ENCODE measurements at places on chromosomes 2 and 18. TPM values are rescaled to one million over a fixed set of nuclear protein-coding genes. Genes with fewer than 3 reads are reported as not detected.

Gene CDKL4
- total RNA-seq: 1.1 TPM

Gene THAP4
- 94.2 TPM for total RNA-seq

Gene SERPINB12
- total RNA-seq: not detected

Gene UGT1A4
- total RNA-seq: not detected

Gene MAB21L4
- not detected for total RNA-seq

Gene BIN1
- total RNA-seq: 12.0 TPM

Gene CHCHD5
- total RNA-seq: 28.4 TPM

Gene SP100
- total RNA-seq: 72.1 TPM

Gene CTAGE1
- not detected for total RNA-seq

Gene PLA2R1
- 4.1 TPM for total RNA-seq

Gene GPR45
- not detected for total RNA-seq

Gene CYP26B1
- 30.9 TPM for total RNA-seq

Gene SIX2
- total RNA-seq: 0.42 TPM

Gene SS18
- total RNA-seq: 41.9 TPM

Gene OR6B2
- not detected for total RNA-seq

Gene REG1B
- not detected for total RNA-seq

Gene SETBP1
- total RNA-seq: 24.1 TPM

DNA sequence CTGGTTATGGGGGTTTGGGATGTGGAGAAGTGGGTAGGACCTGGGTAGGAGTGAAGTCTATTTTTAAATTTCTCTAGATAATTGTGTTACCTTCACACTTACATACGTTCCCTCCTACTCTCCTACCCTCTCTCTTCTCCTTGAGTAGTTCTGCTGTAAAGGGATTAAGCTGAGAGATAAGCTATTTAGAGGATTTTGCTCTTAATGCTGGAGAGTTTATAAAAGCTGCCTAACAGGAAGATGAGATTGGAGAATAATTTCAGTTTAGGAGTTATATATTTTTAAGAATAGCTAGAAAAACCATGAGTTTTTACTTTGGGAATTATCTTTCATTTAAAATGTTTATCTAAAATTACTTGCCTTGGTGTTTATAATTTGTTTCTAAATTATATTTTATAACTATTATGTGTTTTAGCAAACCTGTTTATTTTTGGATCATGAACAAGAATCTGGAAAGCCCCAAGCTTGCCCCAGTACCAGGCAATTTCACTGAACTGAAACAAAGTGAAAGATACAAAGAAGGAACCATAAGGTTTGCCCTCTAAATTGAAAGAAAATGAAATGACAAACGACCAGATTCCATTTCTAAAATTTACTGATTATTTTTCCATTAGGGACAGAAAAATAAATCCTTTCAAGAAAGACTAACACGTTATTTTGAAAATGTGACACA, 101.5 kb downstream of the ZNF532 start:
- DNase-seq: no peak

DNA sequence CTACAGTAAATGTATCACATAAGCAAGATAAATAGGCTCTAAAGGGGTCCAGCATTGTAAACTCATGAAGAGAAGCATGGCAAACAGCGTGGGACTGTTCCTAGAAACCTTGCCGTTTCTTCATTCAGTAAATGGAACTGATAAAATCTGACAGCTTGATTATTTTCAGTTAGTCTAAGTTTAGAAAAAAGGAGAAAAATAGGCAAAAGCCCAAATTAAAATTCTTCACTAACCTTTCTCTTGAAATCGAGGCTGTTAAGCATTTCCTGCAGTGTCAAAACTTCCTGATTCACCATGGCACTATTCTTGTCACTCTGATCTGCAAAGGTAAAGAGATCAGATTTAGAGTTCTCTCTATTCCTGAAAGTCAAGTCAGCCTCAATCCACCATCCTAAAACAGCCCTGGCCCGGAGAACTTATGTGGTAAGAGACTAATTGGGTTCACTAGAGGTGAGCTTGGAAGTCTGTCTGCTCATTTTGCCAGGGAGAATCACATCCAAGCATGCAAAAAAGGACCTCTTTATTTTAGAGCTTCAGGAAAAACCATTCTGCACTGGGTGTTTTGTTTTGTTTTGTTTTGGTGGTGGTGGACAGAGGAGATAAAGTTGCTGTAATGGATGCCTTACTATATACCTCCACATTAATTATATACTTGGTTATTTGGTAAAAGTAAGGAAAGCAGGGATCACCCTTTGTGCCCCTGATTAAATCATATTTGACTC, 52.4 kb upstream of the STAT1 start:
- no peak for DNase-seq

- no peak for DNase-seq
Measured at GRCh38 chr18:37547196-37547827, 18.3 kb downstream of the CELF4 start.

- no peak for DNase-seq
Measured at GRCh38 chr2:226115832-226116200, 683.8 kb downstream of the IRS1 start.

- no peak for DNase-seq
Measured at GRCh38 chr18:26386002-26386401, 159.8 kb downstream of the TAF4B start.

DNA sequence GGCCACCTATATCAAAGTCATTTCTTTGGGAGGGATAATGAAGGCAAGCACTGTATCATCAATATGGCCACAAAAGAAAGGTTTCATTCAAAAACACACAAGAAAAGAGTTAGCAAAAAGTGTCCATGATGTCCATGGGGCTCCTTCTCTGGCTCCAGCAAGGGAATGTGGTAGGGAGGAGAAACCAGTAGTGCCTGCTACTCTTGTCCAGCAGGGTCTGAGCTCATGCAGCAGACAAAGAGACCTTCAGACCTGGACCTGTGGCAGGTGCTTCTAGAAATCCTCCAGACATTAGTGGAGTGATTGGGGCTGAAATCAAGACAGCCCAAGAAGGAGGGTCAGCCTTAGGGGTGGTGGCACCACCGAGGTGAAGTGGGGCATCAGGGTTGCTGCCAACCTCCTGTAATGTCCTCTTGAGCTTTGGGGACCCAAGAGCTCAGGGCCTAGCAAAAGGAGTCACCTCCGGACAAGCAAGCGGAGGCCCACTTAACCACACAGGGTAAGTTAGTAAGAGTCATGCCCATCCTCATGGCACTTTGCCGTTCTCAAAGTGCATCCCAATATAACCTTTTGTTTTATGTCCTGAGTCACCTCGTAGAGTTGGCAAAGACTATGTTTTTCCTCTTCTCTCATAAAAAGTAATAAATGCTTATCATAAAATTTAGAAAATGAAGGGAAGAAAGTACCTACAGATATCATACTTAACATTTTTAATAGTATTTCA, 112.6 kb upstream of the YPEL5 start:
- no peak for DNase-seq

GRCh38 chr2:86441882-86442641, 891 bp downstream of the KDM3A start:
- peak; percentile 70 for DNase-seq

- peak; percentile 61 for DNase-seq
Measured at GRCh38 chr18:49072524-49072934, 121.8 kb upstream of the SMAD7 start.

DNA sequence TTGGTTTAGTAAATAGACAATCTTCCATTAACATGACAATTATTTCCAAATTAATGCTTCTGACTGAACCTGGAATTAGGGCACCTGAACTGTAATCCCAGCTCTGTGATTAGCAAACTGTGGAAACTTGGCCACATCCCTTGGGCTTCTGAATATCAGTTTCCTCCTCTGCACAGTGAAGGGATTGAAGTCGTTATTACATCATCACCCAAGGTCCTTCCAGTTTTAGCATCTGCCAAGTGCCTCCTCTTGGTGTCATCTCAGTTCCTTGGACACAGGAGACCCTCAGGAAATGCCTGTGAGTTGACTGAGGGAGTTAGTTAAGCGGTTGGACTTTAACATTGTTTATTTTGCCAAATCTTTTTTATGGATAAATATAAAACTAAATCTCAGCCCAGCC, 64.8 kb downstream of the MOGAT1 start:
- no peak for DNase-seq

DNA sequence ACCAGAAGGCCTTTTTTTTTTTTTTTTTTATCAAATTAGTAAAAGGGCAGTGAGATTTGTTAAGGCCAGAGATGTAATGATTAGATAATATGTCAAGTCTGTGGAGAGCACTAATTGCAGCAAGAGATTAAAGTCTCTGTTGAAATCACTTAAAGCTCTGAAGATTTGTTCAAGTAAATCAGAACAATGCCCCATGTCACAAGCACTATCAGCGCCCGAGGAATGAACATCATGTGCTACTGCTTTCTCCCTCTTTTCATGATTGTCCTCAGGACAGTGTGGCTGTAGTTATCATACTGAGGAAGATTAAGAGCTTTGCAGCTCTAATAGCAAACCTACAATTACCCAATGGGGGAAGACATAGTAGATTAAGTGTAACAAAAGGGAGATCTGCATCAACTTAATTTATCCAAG, 71.1 kb downstream of the TDRD15 start:
- no peak for DNase-seq

- DNase-seq: peak; percentile 45
Measured at GRCh38 chr2:238107525-238108422, 7.6 kb downstream of the ESPNL start.

- DNase-seq: no peak
Measured at GRCh38 chr2:105243961-105244360, 2.4 kb downstream of the GPR45 start.

DNA sequence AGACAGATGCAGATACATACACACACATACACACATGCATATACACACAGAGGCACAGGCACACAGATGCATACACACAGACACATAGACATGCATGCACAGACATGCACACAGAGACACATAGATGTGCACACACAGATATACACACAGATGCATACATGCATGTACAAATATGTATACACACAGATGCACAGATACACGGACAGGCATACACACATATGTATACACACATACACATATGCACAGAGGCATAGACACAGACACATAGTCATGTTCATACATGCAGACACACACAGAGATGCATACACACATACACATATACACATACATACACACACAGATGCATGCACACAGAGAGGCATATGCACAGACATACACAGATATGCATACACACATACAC, 437.3 kb upstream of the SMIM21 start:
- no peak for DNase-seq

DNA sequence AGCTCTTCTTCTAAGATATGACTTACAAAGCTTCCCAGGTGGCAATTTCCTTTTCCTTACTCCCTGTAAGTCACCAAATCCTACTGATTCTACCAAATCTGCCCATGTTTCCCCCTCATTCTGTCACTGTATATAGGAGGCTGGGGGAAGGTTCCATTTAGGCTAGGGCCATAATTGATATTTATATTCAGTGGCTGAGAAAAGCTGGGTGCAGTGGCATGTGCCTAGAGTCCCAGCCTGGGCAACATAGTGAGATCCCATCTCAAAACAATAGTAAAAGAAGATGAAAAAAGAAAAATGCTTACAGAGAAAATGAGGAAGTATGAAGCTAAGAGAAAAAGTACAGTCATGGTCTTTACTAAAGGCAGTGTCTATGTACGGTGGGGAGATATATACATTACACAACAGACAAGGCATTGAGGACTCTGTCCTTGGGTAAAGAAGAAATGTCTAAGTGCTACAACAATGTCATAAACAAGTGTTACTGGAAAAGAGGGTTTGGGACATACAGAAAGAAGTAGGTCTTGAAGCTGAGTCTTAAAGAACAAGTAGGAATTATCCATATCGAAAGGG, 4.8 kb downstream of the CWC22 start:
- DNase-seq: no peak

DNA sequence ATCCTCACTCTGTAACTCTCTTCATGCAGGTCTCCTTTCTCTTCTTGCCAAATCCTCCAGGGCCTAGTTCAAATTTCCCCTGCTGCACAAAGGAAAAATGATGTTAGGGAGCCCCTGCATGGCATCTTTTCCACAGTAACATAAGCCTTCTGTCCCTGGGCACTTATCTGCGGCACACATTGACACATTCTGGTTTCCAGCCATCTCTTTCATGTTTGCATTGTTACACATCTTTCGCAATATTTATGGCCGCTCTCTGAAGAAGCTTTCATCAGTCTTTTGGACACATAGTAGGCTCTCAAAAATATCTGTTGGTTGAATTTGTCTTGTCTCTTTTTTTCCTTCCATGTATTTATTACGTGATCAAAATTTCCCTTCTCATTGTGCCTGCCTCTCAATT, 1806.1 kb upstream of the PIK3C3 start:
- DNase-seq: no peak

DNA sequence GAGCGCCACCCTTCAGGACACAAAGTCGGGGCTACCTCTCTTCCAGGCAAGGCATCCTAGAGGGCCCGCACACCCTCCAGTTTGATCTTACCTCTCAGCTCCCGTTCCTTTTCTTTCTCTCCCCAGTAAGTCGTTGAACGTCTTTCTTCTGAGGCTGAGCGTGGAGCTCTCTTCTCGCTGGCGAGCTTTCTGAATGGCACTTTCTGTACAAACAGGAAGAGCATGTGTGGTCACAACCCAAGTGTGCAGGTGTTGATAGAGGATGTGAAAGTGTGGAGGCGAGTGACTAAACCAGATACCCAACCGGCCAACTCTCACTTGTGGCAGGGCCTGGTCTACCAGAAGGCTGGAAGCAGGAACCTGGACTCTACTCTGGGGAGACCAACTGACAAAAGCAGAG, at the start of gene AFF3:
Gene AFF3, minus strand, starts transcription at position 198 of the 400 bp plus-strand sequence. CDS start 38,136 bp downstream, outside the sequence.
- no peak for DNase-seq
